ENCODE measurements at places on chromosomes 12 and 14.

- peak; percentile 45 for DNase-seq
Observed at GRCh38 chr12:64627771-64628170, 17.5 kb downstream of the RASSF3 start.

GRCh38 chr14:49427117-49427516, 159.1 kb downstream of the RPS29 start:
- DNase-seq = no peak

DNA sequence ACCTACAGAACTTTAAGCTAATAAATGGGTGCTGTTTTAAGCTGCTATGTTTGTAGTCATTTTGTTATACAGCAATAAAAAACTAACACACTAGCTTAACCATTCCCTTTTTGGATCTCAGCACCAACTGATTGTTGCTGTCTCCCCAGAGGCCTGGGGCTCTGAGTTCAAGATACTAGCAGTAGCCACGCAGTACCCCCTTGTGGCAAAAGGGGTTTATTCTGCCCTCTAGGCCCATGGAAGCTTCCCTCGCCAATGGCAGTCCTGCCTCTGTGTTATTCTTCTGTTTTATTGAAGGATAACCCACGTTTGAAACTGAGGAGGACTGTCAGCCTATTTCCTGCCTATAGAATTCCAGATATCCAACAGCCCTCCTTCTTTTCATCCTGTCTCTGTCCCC, 455.3 kb upstream of the ATP2B1 start:
- DNase-seq = no peak

- no peak for DNase-seq
Observed at GRCh38 chr14:71163842-71164629, 256.8 kb downstream of the PCNX1 start.

- DNase-seq = no peak
Observed at GRCh38 chr14:106174206-106174605, 647.8 kb downstream of the TMEM121 start.

- DNase-seq = peak; percentile 77
Observed at GRCh38 chr12:25615119-25615518, 62.0 kb upstream of the LMNTD1 start.

- no peak for DNase-seq
Observed at GRCh38 chr12:49287876-49288275, 7.1 kb upstream of the PRPH start.

GRCh38 chr12:1827826-1828805, 7.8 kb downstream of the LRTM2 start:
- DNase-seq = no peak

GRCh38 chr14:26765768-26766520, 168.1 kb upstream of the NOVA1 start:
- DNase-seq = no peak

DNA sequence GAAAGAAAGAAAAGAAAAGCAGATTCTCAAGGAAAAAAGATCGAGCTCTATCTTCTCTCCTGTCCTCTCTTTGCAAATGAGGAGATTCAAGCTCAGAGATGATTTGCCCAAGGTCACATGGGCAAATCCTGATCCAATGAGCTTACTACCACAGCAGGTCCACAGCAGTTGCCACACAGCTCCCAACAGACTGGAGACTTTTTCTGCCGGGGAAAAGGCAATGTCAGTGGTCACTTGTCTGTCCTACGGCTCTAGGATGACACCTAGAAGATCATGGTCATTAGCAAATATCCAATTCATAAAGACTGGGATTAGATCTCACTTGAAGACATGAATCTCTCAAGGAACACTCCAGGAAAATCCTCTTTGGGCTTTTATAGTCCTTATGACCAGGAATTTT, 58.8 kb downstream of the TTC7B start:
- DNase-seq = no peak

DNA sequence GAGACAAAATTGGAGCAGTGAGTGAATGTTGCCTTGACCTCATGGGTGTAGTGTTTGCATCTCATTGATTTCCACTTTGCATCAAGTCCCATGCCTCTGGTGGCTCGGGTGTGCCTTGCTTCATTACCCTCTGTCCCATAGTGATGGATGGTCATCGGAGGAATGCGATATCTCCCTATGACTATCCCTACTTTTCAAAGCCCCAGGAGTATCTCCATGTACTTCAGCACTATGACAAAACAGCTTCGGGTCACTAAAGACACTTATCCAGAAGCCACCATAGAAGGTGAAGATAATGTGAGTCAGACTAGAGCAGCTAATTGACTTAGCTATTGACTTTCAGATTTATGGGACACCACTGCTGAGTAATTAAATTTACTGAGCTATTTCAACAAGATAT, 355.1 kb upstream of the CCDC196 start:
- DNase-seq = no peak

GRCh38 chr12:41917181-41917580, 227.5 kb downstream of the GXYLT1 start:
- DNase-seq = no peak

GRCh38 chr14:53613404-53614253, 343.0 kb downstream of the BMP4 start:
- peak; percentile 29 for DNase-seq

DNA sequence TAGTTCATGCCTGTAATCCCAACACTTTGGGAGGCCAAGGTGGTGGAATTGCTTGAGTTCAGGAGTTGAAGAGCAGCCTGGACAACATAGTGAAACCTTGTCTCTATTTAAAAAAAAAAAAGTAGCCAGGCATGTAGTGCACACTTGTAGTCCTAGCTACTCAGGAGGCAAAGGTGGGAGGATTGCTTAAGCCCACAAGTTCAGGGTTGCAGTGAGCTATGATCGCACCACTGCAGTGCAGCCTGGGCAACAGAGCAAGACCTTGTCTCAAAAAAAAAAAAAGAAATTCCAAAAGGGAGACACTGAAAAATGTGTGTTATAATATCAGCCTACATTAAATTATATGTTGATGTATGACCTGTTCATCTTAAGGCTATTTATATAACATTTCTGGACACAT, 14.7 kb downstream of the TMPO start:
- DNase-seq = no peak

GRCh38 chr14:96710060-96710666, 87.0 kb upstream of the VRK1 start:
- DNase-seq = no peak
